ENCODE measurements at places on chromosomes 1 and 21.

- no peak for DNase-seq
Measured at GRCh38 chr1:230831771-230832170, 36.5 kb downstream of the C1orf198 start.

DNA sequence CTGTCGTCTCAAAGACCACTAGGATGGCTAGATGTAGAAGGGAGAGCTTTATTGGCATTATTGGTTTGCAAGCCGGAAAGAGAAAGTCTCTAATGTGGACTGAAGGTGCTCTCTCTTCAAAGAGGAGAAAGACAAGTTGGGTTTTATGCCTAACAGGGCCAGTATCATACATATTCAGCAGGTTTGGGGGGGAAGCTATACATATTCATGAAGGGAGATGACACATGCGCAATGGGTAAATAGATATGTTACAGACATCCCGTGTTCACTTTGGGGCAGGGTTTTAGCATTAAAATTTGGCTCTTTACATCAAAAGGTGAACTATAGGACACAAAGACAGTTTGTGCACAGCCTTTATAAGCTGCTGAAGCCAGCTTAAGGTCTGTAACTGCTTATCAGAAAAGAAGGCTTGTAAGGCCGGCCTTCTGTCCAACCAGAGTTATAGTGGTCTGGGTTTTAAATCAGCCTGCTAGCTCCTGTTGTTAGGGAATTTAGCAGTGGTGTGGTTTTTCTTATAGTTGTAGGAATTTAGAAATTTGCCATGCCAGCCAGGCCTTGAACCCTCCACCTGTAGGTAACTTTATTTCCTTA, 46.5 kb upstream of the LRRN2 start:
- DNase-seq, result no peak

- DNase-seq, result no peak
Measured at GRCh38 chr1:30840904-30841598, 67.5 kb downstream of the SDC3 start.

DNA sequence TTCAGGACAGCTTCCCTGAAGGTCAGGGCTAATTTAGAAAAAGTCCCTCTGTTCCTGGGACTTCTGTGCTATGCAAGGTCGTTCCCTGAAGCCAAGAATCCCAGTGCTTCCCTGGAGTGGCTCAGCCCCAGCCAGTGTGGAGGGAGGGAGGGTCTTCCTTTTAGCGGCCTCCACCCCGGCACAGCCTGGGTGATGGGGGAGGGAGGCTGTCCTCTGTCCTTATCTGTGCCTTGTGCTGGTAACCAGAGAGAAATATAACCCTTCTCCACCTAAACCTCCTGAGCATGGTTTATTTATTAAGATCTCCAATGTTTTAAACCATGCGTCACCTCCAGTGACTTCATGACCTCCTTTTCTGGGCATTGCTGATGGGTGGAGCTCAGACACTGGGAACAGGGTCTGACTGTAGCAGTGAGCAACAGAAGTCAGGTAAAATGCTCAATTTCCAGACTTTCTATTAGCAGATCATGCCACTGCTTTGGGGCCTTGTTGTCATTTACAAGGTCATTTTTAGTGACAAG, 157.1 kb downstream of the DSCAM start:
- DNase-seq, result no peak

DNA sequence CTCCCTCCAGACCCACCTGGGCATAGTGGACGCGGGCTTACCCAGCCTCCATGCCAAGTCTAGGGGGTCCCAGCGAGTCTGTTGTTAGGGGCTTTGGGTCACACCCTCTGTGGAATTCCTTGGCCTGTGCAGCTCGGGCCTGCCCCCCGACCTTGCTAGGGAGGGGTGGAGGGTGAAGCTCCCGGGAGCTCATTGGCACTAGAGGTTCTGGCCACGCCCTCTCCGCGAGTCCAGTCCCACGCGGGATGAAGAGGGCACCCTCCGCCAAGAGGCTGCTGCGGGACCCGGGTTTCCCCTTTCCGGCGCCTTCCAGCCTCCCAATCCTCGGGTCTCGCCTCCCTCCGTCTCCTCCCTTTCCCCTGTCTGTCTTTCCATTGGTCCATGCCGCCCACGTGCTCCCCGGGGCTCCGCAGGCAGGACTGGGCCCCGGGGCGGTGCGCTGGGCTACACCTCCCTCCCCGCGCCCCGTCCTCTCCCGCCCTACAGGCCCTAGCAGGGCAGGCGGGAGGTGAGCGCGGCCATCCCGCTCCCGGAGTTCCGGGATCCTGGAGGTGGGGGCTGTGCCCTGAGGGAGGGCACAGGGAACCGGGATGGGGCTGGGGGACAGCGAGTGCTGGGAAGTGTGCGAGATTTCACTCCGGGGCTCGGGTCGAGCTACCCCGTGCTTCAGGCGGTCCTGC, 3.5 kb downstream of the RUSC1 start:
- peak; percentile 82 for DNase-seq

GRCh38 chr1:118100686-118101514, 84.1 kb downstream of the SPAG17 start:
- DNase-seq, result no peak

- no peak for DNase-seq
Measured at GRCh38 chr1:200464784-200465400, 55.1 kb upstream of the ZNF281 start.

- no peak for DNase-seq
Measured at GRCh38 chr1:156357977-156358376, 11.0 kb upstream of the RHBG start.

DNA sequence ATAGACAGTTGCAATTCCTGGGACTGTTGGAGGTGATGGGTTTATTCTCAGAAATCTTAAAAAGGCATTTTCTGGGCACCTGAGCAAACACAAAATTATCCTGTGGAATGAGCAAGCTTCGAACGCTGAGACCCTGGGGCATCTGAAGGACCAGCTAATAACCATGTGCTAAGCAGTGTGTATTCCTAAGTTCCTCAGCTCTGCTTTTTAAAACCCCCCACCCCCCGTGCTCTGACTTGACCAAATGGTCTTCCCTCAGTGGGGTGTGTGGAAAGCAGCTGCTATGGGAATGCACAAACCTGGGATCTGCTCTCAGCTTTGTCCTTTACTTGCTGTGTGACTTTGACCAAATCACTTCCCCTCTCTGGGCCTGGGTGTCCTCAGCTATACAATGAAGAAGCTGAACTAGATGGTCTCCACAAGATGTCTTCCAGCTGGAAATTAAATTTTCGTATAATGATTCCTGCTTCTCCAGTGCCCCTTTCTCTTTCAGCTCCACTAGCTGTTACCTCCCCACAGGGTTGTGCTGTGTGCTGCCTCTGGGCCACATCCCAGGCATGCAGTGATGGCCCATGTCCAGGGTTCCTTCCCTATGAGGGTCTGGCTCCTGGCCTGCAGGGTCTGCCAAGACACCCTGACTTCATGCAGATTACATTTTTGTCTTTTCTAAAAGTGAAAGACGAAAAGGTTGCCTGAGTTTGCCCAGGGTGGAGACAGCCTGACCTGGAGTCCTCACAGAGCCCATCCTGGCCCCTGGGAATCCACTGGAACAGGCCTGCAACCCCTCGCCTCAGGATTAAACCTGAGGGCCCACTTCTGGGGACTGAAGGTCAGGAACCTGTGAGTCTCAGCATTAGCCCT, 14.9 kb upstream of the CD247 start:
- DNase-seq, result no peak

DNA sequence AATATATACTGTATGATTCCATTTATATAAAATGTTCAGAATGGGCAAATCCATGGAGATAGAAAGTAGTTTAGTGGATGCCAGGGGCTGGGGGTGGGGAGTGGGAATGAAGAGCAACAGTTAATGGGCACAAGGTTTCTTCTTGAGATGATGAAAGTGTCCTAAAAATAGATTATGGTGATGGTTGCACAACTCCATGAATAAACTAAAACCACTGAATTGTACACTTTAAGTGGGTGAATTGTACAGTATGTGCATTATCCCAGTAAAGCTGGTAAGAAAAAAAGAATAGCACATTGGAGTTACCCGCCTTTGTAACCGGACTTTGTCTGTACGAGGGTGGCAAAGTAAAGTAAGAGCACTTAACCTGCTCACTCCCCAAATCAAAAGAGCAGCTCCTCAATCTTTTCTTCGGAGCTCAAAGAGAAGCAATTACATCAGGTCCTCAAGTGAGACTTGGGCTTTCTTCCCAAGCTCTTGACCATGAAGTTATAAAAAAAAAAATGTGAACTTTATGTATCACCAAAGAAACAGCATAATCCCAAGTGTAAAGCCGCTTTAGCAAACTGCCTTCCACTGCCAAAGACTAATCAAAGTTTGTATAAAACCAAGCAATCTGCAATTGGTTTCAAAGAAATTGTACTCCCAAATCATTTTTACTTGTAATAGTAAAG, 32.1 kb downstream of the ALDH9A1 start:
- no peak for DNase-seq

GRCh38 chr1:229252228-229252984, 18.5 kb upstream of the RAB4A start:
- no peak for DNase-seq

- DNase-seq, result no peak
Measured at GRCh38 chr1:115874904-115875303, 34.0 kb upstream of the NHLH2 start.

DNA sequence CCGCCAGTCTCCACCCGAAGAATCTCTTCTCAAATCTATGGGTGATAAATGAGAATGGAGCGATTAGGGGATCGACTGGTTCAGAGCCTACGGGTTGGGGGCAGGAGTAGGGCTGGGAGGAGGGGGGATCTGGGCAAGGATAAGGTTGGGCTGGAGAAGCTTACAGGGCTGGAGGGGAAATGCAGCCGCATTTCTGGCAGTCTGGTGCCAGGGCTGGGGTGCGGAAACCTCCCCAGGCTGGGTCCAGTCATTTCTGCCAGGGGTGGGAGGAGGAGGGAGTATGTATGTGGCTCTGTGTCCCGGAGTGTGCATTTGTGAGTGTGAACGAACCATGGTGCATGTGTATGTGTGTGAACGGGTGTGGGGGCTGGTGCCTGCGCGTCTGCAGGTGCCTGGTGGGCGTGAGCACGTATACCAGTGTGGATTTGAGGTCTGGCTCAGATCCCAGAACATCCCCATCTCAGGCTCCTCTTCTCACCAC, 10.2 kb downstream of the C1orf216 start:
- no peak for DNase-seq

DNA sequence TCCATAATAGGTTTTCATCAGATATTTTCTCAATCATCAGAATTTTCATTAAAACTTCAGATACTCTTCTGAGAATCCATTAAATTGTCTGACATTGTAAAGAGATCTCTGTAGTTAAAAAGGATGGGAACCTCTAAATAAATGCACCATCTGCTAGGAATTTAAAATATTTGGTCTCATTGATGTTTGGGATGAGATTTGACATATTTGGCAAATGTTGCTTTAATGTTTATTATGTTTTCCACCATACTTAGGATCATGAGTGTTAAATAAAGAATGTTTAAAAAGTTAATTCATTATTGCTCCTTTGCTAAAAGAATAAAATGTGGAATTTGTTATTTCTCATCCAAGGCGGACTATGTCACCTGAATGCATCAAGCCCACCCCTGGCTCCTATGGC, 85.5 kb upstream of the VANGL1 start:
- DNase-seq, result no peak

- DNase-seq, result no peak
Measured at GRCh38 chr1:18358600-18358999, 122.1 kb upstream of the KLHDC7A start.

GRCh38 chr1:111955755-111956154, 33.7 kb downstream of the KCND3 start:
- DNase-seq, result no peak

DNA sequence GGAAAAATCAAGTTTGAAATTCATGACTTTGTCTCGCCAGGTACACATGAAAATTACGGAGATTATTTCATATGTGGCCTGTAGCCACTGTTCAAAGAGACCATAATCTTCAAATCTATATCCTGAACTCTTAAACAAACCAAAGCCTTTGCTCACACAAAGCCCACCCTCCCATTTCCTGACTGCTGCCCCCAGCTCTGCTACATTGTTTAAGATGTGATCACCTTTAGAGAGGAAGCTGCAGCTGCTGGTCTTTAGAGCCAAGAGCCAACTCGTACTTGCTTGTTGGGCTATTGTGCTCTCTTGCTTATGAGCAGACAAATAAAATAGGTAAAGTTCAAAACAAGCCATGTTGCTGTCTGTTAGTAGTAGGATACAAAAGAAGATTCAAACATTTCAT, 71.9 kb downstream of the DTL start:
- DNase-seq, result no peak

DNA sequence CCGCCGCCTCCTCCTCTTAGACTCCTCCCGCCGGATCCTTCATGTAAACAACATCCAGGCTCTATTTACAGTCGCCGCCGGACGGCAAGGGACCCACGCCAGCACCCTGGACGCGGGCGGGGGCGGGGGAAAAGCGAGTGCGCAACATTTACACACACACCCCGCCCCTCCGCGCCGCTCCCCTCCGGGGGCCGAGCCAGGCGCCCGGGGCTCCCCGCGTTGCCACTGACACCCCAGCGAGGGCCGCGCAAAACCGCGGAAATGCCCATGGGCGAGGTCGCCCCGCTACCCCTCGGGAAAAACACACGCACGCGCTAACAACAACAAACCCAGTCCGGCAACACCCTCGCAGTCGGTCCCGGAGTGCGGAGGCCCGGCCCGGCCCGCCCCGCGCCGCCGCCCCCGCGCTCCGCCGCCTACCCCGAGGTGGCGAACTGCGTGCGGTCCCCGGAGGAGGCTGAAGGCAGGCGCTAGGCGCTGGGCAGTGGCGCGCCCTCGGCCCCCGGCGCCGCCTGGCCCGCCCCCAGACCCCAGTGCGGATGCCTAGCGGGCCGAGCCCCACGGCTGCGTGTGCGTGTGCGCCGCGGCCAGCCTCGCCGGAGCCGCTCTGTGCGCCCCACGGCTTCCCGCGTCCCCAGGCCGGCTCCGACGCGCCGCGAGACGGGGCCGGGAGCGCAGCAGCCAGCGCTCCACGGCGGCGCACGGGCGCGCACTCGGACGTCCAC, 81.1 kb upstream of the AK4 start:
- DNase-seq, result peak; percentile 52

- DNase-seq, result no peak
Measured at GRCh38 chr1:114833421-114833820, 21.2 kb upstream of the SYCP1 start.

GRCh38 chr1:17789926-17790325, 34.8 kb downstream of the ACTL8 start:
- DNase-seq, result no peak

GRCh38 chr1:150126811-150127210, 22.9 kb upstream of the PLEKHO1 start:
- DNase-seq, result no peak

GRCh38 chr1:14897080-14897449, 256.5 kb upstream of the TMEM51 start:
- DNase-seq, result no peak

- no peak for DNase-seq
Measured at GRCh38 chr1:54265659-54266058, 65.7 kb downstream of the MRPL37 start.

- no peak for DNase-seq
Measured at GRCh38 chr1:199002661-199003060, 363.8 kb downstream of the PTPRC start.

DNA sequence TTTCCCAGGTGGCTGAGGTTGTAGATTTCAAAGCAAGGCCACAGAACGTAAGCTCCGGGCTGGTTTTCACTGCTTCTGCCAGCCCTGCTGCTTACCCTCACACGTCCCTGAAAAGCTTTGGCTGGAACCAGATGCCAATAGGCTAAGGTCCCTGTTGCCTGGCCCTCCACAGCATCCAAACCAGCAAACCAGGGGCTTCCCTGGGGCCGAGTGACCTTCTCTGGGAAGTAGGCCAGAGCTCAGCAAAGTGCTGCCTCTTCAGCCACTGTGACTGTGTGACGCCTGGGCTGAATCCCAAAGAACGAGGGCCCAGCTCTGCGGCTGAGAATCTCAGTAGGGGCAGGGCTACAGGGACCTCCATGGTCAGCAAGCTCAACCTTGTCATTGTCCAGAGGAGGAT, 28.9 kb upstream of the RBM15 start:
- no peak for DNase-seq
